Eye (tissue), 1 donor: ENCODE measurements at places on chromosomes 12 and 14.
A peak's percentile ranks its signal among the peaks of the same experiment; 100 is the strongest.

GRCh38 chr12:102891756-102892155 is 25.3 kb downstream of the PAH start:
- DNase-seq = peak; percentile 30

GRCh38 chr14:64841772-64842750 is 37.6 kb downstream of the SPTB start:
- DNase-seq = no peak

- DNase-seq = no peak
Observed at GRCh38 chr12:13189264-13189663, 7.3 kb upstream of the EMP1 start.

- peak; percentile 90 for DNase-seq
Observed at GRCh38 chr14:37874429-37875109, 279.1 kb downstream of the TTC6 start.

DNA sequence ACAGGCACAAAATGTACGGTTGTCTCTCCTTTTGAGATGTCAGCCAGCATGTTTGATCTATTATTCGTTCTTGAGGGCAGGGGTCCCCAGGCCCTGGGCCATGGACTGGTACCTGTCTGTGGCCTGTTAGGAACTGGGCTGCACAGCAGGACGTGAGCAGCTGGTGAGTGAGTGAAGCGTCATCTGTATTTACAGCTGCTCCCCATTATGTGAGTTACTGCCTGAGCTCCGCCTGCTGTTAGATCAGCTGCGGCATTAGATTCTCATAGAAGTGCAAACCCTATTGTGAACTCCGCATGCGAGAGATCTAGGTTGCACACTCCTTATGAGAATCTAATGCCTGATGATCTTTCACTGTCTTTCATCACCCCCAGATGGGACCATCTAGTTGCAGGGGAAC is 41.4 kb upstream of the SCN8A start:
- peak; percentile 65 for DNase-seq

DNA sequence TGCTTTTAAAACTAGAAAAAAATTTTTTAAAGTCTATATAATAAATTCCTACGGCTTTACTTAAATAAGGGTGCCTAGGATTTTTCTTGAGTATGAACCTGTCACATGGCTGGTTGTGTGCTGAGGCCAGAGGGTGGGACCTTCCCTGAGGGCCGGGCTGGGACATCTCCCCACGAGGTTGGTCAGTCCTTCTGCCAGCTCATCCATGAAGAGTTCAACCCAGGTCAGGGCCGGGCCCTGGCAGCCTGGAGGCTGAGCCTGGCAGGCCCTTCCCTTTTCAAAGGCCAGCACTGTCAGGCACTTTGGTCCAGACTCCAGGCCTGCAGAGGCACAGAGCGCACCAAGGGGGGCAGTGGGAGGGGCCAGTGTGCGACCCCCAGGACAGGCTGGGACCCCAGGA is 31.7 kb downstream of the TNFAIP2 start:
- no peak for DNase-seq

DNA sequence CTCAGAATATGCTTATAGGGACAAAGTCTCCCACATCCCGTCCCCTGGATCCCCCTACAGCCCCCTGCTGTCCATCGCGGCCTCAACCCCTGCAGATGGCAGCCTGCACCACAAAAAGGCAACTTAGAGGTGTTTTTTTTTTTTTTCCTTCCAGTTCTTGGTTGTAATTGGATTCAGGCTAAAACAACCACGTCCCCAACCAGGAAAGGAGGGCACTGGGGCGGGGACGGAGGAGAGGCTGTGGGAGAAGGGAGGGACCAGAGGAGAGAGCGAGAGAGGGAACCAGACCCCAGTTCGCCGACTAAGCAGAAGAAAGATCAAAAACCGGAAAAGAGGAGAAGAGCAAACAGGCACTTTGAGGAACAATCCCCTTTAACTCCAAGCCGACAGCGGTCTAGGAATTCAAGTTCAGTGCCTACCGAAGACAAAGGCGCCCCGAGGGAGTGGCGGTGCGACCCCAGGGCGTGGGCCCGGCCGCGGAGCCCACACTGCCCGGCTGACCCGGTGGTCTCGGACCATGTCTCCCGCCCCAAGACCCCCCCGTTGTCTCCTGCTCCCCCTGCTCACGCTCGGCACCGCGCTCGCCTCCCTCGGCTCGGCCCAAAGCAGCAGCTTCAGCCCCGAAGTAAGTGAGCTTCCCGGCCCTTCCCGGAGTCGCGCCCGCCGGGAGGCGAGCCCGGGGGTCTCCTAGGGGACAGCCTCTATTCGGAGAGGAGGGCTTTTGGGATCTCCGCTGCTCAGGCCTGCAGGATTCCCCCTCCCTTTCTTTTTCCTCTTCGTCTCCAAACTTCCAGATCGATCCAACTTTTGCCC is at the start of gene MMP14:
MMP14 (plus strand) TSS at position 285 of the 813 bp plus-strand sequence; CDS start at position 518, 233 bp downstream.
- peak; percentile 90 for DNase-seq

GRCh38 chr12:76952995-76953394 is 74.2 kb upstream of the CSRP2 start:
- no peak for DNase-seq

DNA sequence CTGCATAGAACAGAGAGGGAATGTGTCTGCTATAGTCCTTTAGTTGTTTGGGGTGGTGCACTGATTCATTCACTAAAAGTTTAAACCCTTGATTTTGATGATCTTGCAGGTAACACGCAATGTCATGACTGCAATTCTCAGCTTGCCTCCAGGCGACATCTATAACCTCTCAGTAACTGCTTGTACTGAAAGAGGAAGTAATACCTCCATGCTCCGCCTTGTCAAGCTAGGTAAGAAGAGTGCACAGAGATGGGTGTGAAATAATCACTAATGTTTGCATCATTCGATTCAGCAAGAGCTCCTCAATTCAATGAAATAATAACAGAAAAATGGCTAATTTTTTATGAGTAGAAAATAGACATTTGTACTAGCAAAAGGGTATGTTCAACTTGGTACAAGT is 203.7 kb downstream of the PTPRO start:
- no peak for DNase-seq

GRCh38 chr14:103243764-103244737 is 90.0 kb upstream of the EIF5 start:
- DNase-seq = no peak

- DNase-seq = no peak
Observed at GRCh38 chr12:10189653-10190052, 10.8 kb downstream of the TMEM52B start.

DNA sequence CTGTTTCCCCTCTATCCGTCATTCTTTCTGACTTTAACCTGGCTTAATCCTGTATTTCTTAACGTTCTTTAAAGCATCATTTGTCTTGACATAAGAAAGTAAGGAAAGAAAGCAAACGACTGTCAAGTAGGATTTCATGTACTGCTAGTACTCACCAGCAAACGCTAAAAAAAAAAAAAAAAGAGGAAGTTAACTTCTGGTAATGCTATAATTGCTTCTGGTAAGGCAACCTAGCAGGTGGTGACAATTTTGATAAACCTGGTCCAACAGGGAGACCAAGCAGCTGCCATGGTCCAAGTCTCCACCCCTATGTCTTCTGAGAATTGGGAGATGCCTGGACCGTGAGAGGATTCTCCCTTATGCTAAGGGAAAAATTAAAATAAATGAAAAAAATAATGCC is 306.6 kb downstream of the DAD1 start:
- no peak for DNase-seq

DNA sequence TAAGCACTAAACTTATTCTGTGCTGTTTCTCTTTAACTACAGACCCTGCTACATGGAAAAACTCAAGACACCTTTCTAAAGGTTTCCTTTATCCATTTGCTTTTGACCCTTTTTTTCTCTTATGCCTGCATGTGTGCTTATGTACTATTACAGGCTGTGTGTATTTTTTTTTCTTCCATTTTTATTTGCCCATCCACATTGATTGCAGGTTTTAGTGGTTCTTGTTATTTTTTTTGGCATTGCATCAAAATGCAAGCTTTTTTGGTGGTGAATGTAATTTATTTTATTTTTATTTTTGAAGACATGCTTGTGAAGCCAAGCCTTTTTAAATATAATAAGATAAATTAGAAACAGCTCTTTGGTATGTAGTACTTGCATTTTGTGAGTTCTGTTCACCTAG is 26.7 kb downstream of the DNM1L start:
- no peak for DNase-seq

GRCh38 chr14:100677554-100678468 is 48.9 kb upstream of the DLK1 start:
- peak; percentile 88 for DNase-seq

DNA sequence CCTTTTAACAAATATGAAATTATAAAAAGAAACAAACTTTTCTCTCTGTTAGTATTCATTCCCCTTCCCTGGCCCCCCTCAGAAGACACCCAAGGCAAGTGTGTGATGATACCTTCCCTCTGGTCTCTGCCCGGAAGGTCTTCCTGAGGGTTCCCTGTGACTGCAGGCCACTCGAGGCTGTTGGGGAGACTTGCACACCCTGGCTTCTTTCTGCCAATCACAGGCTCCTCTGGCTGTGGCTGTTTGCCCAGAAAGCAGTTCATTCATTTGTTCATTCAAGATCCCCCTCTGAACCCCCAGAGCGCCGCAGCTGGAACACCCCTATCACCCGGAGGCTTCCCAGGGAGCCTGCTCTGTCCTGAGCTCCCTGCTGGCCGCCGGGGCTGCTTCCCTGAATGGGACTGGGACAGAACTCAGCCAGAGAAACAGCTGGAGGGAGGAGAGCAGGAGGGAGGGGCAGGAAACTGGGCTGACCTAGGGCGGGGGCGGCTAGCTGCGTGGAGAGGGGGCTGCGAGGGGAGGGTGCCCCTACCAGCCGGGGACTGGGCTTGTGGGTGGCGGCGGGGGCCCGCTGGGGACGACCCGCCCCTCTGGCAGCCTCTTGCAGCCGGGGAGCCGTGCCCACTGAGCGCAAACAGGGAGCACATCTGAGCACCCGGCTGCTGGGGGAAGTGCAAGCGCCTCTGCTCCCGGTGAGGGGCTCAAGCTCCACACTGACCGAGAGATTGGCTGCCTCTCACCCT is at the start of gene CMKLR1:
CMKLR1 (minus strand) TSS at position 397 of the 743 bp plus-strand sequence. CDS start 45,720 bp downstream, outside the sequence.
- DNase-seq = no peak

DNA sequence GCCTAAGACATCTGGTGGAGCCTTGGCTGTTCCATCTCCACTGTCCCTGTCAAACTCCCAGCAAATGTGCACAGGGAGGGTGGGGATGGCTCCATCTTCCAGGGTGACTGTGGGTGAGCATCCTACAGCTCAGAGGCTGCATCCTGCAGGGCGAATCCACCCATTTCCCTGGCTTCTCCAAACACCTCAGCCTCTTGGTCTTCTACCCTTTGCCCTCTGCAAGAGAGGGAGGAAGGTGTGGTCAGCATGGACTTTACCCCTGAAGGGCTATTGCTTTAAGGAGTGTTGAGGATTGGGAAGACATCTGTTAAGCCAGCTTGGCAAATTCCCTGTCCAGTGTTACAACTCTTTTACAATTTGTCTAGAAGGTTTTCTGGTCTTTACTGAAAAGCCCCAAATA is 23.1 kb upstream of the DGLUCY start:
- DNase-seq = no peak

GRCh38 chr14:76669770-76670169 is 91.5 kb upstream of the VASH1 start:
- DNase-seq = no peak

GRCh38 chr14:35331605-35332516 is 39.7 kb downstream of the PSMA6 start:
- no peak for DNase-seq

DNA sequence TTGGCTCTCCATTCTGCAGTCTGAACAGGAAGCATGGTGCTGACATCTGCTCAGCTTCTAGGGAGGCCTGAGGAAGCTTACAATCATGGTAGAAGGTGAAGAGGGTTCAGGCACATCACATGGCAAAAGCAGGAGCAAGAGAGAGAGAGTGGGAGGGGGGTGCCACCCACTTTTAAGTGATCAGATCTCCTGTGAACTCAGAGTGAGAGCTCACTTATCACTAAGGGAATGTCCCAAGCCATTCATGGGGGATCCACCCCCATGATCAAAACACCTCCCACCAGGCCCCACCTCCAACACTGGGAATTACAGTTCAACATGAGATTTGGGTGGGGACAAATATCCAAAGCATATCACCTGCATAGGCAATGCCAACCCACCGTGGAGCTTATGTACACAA is 9.8 kb upstream of the GNG2 start:
- no peak for DNase-seq

GRCh38 chr14:59507752-59508103 is 23.4 kb downstream of the JKAMP start:
- no peak for DNase-seq

GRCh38 chr12:30090258-30090657 is 306.5 kb upstream of the TMTC1 start:
- DNase-seq = no peak

DNA sequence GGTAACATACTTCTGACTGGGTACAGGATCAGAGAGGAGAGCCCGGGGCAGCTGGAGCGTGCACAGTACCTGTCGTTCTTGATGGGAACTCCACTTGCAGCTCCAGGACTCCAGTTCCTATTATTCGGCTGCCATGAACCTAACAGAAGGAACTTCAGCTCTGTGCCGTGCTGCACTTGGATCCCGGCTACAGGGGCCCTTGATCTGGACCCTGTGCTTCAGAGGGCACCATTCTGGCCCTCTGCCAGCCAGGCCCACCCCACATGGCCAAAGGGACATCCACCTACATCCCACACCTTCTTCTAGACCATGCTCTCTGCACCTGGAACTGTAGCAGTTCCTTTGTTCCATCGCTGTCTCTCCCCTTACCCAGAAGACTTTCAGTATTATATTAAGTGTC is 58.2 kb downstream of the PAX9 start:
- no peak for DNase-seq

GRCh38 chr12:90572778-90573177 is 382.2 kb downstream of the CCER1 start:
- DNase-seq = no peak

DNA sequence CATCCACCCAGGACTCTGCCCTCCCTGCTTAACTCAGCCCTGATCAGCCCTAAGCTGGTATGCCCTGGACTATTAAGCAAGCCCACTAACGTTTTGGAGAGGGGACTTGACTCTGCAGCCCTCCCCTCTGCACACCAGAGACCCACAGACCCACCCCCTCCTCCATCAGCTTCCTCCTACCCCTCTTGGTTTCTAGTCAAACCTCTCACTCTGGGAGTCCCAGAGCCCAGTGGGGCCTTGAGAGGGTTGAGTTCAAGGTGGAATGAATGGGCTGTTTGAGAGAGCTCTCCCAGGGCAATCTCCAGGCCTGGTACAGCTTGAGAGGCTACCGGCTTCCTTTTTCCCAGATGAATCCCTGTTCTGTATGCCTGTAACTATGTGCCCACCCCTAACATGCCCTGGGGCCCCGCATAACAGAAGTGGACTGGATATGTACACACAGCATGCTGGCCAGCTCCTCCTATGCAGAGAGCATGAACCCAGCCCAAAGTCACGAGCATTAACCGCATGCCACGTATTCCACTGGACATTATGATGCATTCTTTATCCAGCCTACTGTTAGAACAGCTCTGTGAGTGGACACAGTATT is 43.6 kb downstream of the IRF2BPL start:
- peak; percentile 51 for DNase-seq

GRCh38 chr14:76715101-76715500 is 46.2 kb upstream of the VASH1 start:
- DNase-seq = no peak

- DNase-seq = no peak
Observed at GRCh38 chr12:97300891-97301290, 161.7 kb upstream of the RMST start.
